ENCODE measurements at places on chromosomes 11 and 22.
A peak's percentile ranks its signal among the peaks of the same experiment; 100 is the strongest.

DNA sequence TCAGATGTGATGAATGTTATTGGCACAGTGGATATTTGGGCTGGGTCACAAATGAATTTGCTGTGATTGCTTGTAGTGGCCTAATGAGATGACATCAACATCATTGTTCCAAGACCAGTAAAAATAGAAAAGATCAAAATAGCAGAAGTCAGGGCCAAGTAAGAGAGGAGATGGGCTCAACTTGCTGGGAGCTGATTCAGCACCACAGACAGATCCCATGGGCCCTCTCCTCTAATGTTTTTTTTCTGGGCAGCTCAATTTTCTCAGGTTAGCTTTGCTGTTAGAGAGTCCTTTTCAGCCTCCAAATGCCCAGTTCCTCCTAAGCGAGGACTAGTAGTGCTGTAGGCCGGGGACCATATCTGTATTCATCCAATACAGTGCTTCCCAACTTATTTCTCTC is 86.0 kb upstream of the IZUMO1R start:
- no peak for DNase-seq

- no peak for DNase-seq
These were observed 33.5 kb downstream of the MYO18B start for GRCh38 chr22:25775531-25775930.

GRCh38 chr11:116993599-116993998 is 104.6 kb downstream of the SIK3 start:
- peak; percentile 81 for DNase-seq

DNA sequence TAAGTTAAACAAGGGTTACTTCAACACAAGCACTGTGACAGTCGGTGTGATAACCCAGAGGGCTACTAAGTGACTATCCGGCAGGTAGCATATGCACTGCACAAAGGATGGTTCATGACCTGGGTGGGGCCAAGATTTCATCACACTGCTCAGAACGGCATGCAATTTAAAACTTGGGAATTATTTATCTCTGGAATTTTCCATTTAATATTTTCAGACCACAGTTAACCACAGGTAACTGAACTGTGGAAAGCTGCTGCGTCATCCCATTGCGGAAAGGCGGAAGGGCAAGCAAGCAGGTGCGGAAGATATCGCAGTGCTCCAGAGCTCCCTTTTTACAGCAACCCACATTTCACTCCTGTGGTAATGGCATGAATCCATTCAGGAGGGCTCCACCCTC is 540.8 kb downstream of the INSC start:
- no peak for DNase-seq

DNA sequence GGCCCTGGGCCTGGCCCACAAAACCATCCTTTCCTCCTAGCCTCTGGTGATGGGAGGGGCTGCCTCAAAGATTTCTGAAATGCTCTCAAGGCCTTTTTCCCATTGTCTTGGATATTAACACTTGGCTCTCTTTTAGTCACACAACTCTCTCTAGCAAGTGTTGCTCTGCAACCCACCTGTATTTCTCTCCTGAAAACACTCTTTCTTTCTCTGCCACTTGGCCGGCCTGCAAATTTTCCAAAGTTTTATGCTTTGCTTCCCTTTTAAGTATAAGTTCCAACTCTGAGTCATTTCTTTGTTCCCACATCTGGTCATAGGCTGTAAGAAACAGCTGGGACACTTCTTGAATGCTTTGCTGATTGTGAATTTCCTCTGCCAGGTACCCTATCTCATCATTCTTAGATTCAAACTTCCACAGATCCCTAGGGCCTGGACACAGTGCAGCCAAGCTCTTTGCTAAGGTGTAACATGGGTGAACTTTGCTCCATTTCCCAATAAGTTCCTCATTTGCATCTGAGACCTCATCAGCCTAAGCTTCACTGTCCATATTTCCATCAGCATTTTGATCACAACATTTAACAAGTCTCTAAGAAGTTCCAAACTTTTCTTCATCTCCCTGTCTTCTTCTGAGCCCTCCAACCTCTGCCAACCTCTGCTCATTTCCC is 93.8 kb downstream of the TRIM29 start:
- no peak for DNase-seq

GRCh38 chr11:78344676-78345075 is 72.9 kb downstream of the GAB2 start:
- no peak for DNase-seq

GRCh38 chr11:73308961-73309919 is 1.2 kb downstream of the ARHGEF17 start:
- DNase-seq = no peak

GRCh38 chr11:1353383-1354124 is 36.2 kb upstream of the BRSK2 start:
- DNase-seq = no peak

DNA sequence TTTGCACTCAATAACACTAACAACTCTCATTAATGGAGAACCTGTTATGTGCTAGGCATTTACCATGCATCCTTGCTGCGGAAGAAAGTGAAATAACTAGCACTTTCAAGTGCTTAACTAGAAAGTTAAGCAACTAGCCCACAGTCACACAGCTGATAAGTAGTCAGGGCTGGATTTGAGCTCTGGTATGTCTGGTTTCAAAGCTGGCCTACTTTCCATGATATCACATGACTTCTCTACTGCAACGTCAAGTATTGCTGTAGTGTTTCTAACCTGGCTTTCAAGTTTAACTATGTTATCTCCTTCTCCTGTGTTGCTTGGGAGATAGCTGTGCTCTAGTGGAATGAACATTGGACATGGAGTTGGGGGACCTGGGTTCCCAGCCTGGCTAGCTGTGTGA is 12.1 kb downstream of the SLC15A3 start:
- no peak for DNase-seq

DNA sequence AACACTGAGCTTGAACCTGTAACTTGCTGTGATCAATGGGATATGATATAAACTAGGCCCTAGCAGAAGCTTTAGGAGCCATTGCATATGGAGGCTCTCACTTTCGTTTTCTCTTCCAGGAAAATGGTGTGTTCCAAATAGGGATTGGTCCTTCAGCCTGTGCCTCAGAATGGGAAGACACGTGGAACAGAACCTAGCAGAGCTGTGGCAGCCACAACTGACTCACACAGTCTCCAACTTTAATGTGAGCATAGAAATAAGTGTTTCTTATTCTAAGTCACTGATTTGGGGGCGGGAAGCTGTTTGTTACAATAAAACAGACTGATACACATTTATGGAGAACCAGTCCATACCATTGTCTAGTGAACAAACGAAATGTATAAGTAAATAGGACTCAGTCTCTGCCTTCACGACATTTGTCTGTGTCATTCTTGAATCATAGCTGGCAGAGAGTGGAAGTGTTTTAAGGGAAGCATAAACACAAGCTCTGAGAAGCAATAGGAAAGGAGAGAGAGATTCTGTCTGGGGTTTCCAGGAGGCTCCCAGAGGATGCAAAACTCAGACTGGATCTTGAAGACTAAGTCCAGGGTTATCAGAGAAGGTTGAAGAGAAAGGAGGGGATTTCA is 97.3 kb downstream of the GALNT18 start:
- no peak for DNase-seq

DNA sequence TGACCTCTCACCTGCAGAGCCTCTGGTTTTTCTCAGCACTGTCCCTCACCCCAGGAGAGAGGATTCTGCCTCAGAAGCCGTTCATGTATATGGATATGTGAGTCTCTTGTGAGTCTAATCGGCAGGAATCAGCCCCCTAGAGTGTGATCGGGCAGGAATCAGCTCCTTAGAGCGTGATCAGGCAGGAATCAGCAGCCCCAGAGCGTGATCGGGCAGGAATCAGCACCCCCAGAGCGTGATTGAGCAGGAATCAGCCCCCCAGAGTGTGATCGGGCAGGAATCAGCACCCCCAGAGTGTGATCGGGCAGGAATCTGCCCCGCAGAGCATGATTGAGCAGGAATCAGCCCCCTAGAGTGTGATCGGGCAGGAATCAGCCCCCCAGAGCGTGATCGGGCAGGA is 80.0 kb upstream of the EIF3D start:
- no peak for DNase-seq

- DNase-seq = no peak
These were observed 2.4 kb downstream of the JAM3 start for GRCh38 chr11:134071306-134071705.

DNA sequence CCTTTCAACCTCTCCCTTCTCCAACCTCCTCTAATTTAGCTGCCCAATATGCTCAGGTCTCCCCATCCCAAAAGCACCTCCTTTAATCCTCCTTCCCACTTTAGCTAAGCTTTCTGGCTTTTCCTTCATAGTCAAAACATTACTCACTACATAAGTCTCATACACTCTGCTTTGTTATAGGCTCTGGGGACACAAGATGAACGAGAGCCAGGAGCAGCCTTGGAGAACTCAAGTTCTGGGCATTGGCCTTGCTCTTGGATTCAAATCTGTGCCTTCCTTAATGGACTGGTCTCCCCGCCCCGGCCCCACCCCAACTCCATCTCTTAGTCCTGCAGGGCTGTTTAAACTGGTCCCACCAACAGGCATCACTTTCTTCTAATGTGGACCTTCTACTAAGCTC is 11.4 kb upstream of the HPX start:
- DNase-seq = no peak

DNA sequence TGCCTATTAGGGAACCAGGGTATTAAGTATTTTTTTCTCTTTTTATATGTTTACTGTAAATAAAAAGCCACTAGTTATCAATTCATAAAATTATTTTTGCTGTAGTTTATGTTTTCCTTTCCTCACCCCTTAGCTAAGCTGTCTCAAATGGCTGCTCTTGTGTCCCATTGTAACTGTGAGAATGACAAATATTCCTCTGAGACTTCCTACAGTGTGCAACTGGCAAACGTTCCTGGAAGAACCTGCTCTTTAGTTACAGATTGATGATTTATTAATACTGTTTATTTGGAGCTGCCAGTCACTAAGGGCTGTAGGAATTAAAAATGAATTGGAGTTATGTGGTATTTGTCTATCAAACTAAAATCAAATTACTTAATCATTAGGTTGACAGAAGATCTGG is 675.4 kb upstream of the ARHGAP42 start:
- no peak for DNase-seq

DNA sequence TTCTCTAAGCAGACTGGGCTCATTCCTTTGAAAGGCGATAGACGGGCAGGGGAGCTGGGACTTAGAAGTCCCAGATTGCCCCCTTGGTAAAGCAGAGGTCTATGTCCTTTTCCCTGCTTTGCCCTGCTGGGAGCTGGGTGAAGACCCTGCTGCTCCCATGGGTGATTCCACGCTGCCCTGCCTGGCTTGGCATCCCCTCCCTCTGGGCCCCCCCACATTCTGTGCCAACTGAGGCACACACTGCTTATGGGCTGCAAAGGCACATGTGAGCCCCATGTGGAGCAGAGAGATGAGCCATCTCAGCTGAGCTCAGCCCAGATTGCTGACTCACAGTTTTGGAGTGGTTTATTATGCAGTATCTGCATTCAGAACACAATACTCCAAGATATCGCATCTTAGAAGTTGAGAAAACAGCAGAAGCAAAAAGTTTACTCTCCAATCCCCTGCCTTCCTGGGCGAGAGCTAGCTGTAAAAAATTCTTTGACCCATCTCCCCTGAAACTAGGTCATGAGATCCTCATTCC is 127.2 kb downstream of the ST3GAL4 start:
- no peak for DNase-seq

- DNase-seq = peak; percentile 15
These were observed 90.5 kb downstream of the UBASH3B start for GRCh38 chr11:122746050-122746478.

DNA sequence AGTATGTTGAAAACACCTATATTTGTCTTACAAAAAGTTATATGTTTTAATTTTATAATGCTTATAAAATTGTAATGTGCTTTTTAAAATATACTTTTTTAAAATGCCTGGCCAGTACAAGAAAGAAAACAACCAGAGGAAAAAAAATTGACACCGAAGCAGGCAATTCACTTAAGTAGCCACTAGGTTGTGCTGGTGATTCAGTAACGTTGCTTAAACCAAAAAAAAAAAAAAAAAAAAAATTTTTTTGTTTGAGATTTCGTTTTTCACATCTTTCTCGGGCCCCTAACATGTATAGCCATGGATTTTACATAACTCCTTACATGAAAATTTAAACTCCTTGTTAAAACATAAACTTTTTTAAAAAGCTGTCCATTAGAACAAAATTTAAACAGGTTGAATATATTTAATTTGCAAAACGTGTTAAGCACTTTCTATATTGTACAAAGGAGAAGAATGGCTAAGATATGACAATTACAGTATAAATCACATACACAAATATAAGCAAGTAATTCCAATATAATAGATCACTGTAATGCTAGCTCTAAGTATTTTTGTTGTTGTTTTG is 9.2 kb downstream of the OR8B4 start:
- peak; percentile 4 for DNase-seq

GRCh38 chr11:113615098-113615497 is 91.0 kb downstream of the TMPRSS5 start:
- DNase-seq = no peak

Data from CD8-positive, alpha-beta memory T cell (primary cell).